ENCODE measurements at places on chromosomes 2 and 18.

GRCh38 chr18:10743766-10744165 is 217.9 kb downstream of the NAPG start:
- no peak for DNase-seq

DNA sequence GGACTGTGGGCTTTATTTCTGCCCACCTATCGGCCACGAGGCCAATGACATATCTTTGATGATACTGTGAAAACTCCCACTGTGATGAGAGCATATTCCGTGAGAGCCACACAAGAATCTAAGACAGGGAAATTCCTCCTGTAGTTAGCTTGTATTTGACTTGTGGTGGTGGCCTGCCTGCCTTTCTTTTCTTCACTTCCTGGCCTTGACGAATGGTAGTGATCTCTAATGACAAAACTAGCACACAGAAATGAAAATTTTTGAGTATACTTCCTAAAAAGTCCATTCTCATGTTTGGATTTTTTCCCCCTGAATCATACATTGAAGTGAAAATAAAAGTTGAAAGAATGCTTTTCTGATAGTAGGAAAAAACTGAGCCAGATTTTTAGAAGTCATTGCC is 94.4 kb downstream of the MGAT5 start:
- no peak for DNase-seq

- no peak for DNase-seq
These were observed 6.5 kb downstream of the MERTK start for GRCh38 chr2:111904726-111905474.

DNA sequence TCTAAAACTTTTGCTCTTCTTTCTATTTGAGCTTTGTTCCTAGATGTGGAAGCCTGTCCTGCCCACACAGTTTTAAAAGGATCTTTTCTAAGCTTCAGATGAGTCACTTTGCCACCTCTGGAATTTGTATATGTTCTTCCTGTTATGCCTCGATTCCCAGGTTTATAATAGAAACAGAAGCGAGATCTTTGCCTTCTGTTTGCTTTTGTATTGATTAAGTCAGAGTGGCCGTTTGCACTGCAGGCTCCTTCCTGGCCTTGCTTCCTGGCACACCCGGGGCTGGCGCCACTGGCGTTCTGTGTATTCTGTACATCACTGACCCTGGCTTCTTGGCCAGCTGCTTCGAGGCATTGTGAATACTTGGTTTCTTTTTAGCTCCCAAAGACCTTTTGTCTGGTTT is 91.8 kb downstream of the MTCL1 start:
- no peak for DNase-seq

GRCh38 chr2:176935543-176936102 is 277.0 kb upstream of the HNRNPA3 start:
- DNase-seq: no peak

- DNase-seq: no peak
These were observed 38.4 kb upstream of the NXPH2 start for GRCh38 chr2:138818556-138818955.

- no peak for DNase-seq
These were observed at the start of gene ANO7 for GRCh38 chr2:241188361-241189092. Gene ANO7 (plus strand): TSS chr2:241188677. CDS start chr2:241190064, 1,387 bp downstream.

DNA sequence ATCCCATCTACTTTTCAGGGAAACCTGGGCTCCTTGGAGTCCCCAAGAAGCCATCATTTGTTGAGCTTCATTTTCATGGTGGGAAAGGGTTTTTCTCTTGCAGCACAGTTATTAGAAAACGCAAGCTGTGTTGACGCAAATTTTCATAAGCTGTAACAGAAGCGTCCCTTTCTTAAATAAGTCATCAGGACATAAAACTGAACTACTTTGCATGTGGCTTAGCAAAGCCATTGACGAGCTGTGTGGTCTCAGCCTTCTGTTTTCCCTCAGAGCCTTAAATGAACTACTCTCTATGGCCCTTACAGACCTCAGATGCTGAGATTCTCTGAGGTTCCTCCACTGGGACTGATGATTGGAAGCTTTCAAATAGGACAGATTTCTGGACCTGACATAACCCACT is 85.1 kb downstream of the ARL4C start:
- DNase-seq: no peak

- DNase-seq: no peak
These were observed 787 bp upstream of the ADGRF3 start for GRCh38 chr2:26347286-26347865.

- DNase-seq: no peak
These were observed 56.6 kb downstream of the RPL37A start for GRCh38 chr2:216555274-216555673.

- no peak for DNase-seq
These were observed 456.7 kb downstream of the SOX11 start for GRCh38 chr2:6148882-6149281.

DNA sequence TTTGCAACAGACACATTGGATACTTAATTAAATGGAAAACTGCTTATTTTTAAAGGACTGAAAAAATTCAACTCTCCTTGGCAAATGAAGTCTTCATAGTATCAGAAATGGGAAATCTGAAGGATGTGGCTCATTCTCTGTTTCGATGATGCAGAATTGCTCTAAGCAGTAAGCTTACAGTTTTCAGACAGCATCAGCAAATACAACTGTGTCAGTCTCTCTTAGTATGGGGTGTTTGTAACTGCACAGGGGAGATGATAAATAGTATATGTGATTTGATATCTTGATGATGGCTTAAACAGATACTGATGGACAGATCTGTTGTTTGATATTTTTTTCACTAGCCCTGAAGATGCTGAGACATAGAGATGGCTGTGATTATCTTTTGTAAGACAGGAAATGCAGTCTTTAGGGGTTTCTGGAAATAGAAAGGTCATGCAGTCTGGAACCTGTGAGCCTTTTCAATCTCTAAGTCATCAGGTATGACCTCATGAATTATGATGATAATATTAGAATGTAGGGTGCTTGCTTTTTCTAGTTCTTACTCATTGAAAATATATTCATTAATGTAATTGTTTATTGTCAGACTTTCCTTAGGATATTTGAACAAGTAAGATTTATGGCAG is 84.2 kb downstream of the SLC4A10 start:
- DNase-seq: no peak

DNA sequence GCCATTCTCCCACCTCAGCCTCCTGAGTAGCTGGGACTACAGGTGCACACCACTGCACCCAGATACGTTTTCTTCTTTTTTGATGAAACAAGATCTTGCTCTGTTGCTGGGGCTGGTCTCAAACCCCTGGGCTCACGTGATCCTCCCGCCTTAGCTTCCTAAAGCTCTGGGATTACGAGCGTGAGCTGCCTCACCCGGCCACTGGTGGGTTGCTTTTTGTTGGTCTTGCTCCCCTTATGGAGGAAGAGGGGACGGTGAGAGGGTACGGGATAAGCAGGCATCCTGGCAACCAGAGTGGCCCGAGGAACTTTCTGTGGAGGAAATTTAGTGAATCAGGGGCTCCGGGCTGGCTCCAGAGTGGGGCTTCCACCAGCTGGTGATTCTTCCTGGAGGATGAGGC is 222.3 kb downstream of the HDAC4 start:
- DNase-seq: no peak

DNA sequence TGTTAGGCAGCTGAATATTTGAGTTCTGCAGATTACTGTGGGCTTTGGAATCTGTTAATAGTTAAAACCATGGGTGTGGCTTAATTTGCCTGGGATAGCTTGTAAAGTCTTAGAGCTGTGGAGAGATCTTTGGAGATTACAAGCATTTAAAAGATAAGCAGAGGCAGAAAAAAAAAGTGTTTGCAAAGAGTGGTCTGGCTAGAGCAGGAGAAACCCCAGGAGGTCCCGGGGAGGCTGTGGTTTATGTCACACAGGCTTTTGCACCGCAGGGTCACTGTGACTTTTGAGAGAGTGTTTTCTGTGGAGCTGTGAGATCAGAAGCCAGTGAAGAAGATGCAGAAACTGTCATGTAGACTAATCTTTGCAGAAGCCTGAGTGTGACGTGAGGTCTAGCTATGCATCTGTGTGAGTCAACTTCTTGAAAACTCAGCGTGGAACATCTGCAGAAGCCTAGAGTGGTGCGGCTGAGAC is 49.0 kb downstream of the SETBP1 start:
- peak; percentile 26 for DNase-seq

GRCh38 chr2:69674316-69674670 is 30.8 kb upstream of the AAK1 start:
- no peak for DNase-seq

GRCh38 chr2:188573453-188573852 is 281.8 kb downstream of the GULP1 start:
- no peak for DNase-seq

GRCh38 chr2:221478485-221478863 is 93.6 kb downstream of the EPHA4 start:
- DNase-seq: no peak

DNA sequence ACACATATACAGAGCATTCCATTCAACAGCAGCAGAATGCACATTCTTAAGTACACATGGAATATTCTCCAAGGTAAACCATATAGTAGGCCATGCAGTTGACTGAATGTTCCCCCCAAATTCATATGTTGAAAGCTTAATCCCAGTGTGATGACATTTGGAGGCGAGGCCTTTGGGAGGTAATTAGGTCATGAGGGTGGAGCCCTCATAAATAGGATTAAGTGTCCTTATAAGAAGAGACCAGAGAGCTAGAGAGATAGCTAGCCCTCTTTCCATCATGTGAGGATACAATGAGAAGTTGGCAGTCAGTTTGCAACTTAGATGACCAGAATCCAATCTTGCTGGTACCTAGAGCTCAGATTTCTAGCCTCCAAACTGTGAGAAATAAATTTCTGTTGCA is 27.6 kb downstream of the TMEM185B start:
- no peak for DNase-seq

DNA sequence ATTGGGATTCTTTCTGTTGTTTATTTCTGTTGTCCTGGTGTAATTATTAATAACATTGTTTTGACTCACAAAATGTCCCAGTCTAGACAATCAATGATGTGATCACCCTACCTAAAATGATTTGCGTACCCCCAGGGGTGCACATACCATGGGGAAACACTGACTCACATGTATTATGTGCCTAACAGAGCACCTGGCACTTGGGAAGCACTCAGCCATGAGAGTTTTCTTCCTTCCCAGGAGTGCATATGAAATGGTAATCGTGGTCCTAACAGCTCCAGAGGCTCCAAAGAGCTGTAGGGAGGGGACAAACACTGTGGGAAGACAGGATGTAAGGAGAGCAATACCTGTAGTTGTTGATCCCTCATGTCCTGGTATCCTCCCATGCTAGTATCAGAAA is 187.8 kb upstream of the ERBB4 start:
- no peak for DNase-seq

GRCh38 chr18:28584731-28585130 is 407.8 kb upstream of the CDH2 start:
- no peak for DNase-seq

Data from activated CD8-positive, alpha-beta memory T cell treated with anti-CD3 and anti-CD28 coated beads for 4 hours (primary cell).